Lung (tissue), 17 donors: ENCODE measurements at places on chromosomes 4 and X. TPM values are rescaled to one million over a fixed set of nuclear protein-coding genes. Genes with fewer than 3 reads are reported as not detected.

Gene ATP8A1
- polyA plus RNA-seq: 13.8 TPM

Gene CENPE
- 0.28 TPM for polyA plus RNA-seq

Gene KCNIP4
- polyA plus RNA-seq: not detected

Gene MORF4L2
- polyA plus RNA-seq: 180 TPM

Gene ZAR1
- not detected for polyA plus RNA-seq

Gene CD40LG
- polyA plus RNA-seq: 0.54 TPM

Gene PAK3
- polyA plus RNA-seq: 0.18 TPM

Gene NEUROG2
- polyA plus RNA-seq: not detected

Gene RAB9B
- polyA plus RNA-seq: 0.33 TPM

Gene BEND4
- 0.02 TPM for polyA plus RNA-seq

Gene FAT1
- 22.5 TPM for polyA plus RNA-seq

Gene PNMA5
- 0.03 TPM for polyA plus RNA-seq

Gene DCK
- polyA plus RNA-seq: 13.6 TPM

Gene SPIN2B
- 4.5 TPM for polyA plus RNA-seq

Gene DSPP
- polyA plus RNA-seq: not detected

Gene FOXR2
- not detected for polyA plus RNA-seq

Gene SMARCAD1
- polyA plus RNA-seq: 7.5 TPM

Gene HELT
- polyA plus RNA-seq: 0.53 TPM

Gene NPY2R
- 0.01 TPM for polyA plus RNA-seq

Gene INTS6L
- 10.7 TPM for polyA plus RNA-seq

Gene SPACA5
- polyA plus RNA-seq: not detected

Gene ELF4
- 5.9 TPM for polyA plus RNA-seq

Gene CYBB
- 99.8 TPM for polyA plus RNA-seq

Gene MAGEA10
- polyA plus RNA-seq: not detected

Gene XAGE1B
- 4.3 TPM for polyA plus RNA-seq

Gene GLRA2
- polyA plus RNA-seq: not detected

Gene SOX3
- polyA plus RNA-seq: not detected

Gene FGB
- polyA plus RNA-seq: 0.39 TPM

Gene GAGE12J
- not detected for polyA plus RNA-seq

Gene FRMD7
- polyA plus RNA-seq: not detected

Gene MAGEB2
- not detected for polyA plus RNA-seq

Gene PDCL2
- not detected for polyA plus RNA-seq

Gene BMP15
- not detected for polyA plus RNA-seq

Gene DIPK2B
- polyA plus RNA-seq: 6.8 TPM

Gene PGAM4
- polyA plus RNA-seq: 0.08 TPM

Gene AMOT
- polyA plus RNA-seq: 1.8 TPM

Gene MTHFD2L
- polyA plus RNA-seq: 11.9 TPM

Gene FGFBP1
- 45.7 TPM for polyA plus RNA-seq

Gene ASMT
- 0.37 TPM for polyA plus RNA-seq

Gene YIPF7
- not detected for polyA plus RNA-seq

Gene HHIP
- 11.6 TPM for polyA plus RNA-seq

Gene SPIN4
- 2.0 TPM for polyA plus RNA-seq

Gene SYN1
- polyA plus RNA-seq: 1.4 TPM

Gene PSAPL1
- polyA plus RNA-seq: 0.06 TPM

Gene RTL9
- 0.06 TPM for polyA plus RNA-seq

Gene ZDHHC9
- polyA plus RNA-seq: 24.2 TPM

Gene BCORL1
- 3.2 TPM for polyA plus RNA-seq

Gene SRPX2
- polyA plus RNA-seq: 8.1 TPM
